ENCODE measurements at places on chromosomes 13 and 19. TPM values are rescaled to one million over a fixed set of nuclear protein-coding genes. Genes with fewer than 3 reads are reported as not detected.
A peak's percentile ranks its signal among the peaks of the same experiment; 100 is the strongest.

- no peak for DNase-seq
These were observed 5.3 kb upstream of the CNMD start for GRCh38 chr13:52744842-52745375.

- DNase-seq = peak; percentile 3
These were observed 937 bp downstream of the ZNF841 start for GRCh38 chr19:52094526-52095130.

DNA sequence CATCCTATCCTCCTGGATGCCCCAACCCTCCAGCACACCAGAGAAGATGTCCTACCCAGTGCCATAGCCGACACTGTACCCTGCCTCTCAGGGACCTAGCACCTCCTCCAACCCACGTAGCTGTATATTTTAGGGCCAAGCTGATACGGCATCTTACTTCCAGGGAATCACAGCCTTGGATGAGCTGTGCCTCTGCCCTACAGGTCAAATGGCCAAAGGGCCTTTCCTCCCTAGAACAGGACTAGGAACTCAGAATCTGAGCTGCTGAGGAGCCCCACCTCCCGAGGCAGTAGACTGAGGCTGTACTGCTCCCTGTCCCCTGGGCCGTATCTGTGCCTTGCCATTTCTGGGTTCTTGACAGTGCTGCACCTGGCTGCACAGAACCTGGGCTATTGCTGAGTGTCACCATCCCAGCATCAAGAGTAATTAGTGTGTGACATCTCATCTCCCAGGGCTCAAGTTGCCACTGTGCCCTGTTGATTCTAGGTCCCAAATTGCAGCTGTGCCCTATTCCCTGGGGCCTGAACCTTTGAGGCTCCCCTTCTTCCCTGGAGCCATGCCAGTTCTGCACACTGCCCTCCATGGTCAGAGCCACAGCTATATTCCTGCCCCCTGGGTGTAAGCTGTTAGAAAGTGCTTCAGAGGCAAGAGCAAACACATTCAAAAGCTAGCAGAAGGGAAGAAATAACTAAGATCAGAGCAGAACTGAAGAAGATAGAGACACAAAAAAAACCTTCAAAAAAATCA lies 41.0 kb downstream of the VWA8 start:
- DNase-seq = peak; percentile 37

- DNase-seq = no peak
These were observed 152.7 kb downstream of the B3GLCT start for GRCh38 chr13:31352467-31352866.

- no peak for DNase-seq
These were observed 33.5 kb upstream of the TMTC4 start for GRCh38 chr13:100707818-100708740.

DNA sequence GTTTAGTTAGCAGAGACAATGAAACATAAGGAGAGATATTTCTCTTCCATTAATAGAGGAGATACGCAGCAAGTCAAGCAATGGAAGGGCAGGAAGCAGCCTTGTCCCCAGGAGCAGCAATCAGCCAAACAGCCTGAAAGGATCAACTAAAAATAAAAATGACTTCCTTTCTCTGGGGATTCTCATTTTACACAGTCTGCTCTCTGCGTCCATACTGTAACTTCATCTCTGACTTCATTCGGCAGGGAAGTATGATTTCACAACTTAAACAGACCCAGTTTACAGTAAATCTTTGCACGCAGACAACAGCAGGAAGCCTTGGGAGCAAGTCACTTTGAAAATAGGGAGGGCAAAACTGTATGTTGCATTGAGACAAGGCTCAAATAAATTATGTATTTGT lies 826.7 kb downstream of the DIAPH3 start:
- peak; percentile 24 for DNase-seq

GRCh38 chr13:95067303-95067702 lies 233.9 kb downstream of the ABCC4 start:
- DNase-seq = no peak

GRCh38 chr13:22487932-22488331 lies 692.8 kb upstream of the SGCG start:
- no peak for DNase-seq

- no peak for DNase-seq
These were observed 10.2 kb upstream of the SLC7A9 start for GRCh38 chr19:32879741-32880140.

DNA sequence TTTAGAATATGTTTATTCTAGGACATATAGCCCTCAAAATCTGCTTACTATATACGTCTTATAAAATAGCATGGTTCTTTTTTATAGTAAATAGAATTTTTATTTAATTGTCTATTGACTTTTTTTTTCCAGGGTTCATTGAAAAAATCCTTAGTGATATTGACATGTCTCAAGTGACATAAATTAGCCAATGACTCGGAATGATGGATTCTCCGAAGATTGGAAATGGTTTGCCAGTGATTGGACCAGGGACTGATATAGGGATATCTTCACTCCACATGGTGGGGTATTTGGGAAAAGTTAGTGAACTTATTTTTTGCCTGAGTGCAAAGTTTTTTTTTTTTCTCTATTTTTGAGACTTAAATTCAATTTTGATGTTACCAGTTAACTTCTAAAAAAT lies 3.2 kb downstream of the USPL1 start:
- no peak for DNase-seq

DNA sequence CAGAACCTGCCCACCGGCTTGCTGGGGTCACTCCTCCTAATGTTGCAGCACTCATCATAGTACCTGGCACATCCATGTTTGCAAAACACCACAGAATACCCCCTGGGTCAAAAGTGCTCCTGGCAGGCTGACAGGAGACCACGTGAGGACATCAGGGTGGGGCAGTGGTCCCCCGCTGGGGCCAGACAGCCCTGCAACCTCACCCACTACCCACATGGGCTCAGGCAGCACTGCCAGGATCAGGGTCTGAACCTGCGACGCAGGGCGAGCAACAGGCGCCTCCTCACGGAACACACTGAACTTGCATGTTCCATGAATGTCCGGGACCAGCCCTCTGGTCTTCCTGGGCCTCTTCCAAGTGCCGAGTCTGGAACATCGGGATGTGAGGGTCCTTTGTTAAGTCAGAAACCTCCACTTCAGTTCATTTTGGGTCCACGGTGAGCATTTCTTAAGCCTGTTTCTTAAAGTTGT lies 1.4 kb upstream of the SLC7A9 start:
- DNase-seq = no peak

IFNL1 gene
- not detected for total RNA-seq

LRRC25 gene
- not detected for total RNA-seq

USF2 gene
- total RNA-seq = 104 TPM

TEX26 gene
- total RNA-seq = not detected

FDX2 gene
- total RNA-seq = 17.5 TPM

TINCR gene
- total RNA-seq = not detected

ZNF805 gene
- 14.7 TPM for total RNA-seq
